HEK293T (cell line): ENCODE measurements at places on chromosomes 6 and 20.

GRCh38 chr20:48828734-48829460, 1.1 kb upstream of the PREX1 start:
- no peak for DNase-seq

- no peak for DNase-seq
Measured at GRCh38 chr6:23096876-23097275, 527.5 kb downstream of the HDGFL1 start.

DNA sequence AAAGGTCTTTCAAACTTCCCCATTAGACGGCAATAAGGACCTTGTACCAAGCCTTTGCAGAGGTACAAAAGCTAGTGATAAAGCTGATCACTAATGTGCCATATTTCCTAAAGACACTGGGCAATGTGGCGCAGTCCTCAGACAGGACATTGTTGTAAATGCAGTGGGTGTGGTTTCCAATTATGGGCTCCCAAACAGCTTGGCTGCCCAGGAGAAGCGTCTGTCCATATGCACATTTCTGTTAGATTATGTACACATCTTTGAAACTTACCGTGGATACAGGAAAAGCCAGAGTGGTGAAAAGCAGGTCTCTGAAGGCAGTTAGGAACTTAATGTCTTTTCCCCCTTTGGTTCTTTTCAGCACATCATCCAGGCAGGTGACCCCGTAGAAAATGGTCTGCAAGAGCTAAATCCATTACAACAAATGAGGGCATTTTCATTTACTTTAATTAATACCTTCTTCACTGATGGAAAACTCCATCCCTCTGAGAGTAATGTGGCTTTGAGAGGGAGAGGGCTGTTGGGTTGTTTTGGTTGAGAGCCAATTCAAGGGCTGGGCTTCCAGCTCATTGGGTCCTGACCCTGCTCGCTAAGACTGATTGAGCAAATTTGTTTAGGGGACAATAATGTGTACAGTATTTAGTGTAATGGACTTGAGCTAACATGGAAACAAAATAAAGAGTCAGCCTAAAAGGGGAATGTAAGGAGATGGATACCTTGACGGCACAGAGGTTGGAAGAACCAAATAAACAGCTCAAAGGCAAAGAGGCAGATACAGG, 10.4 kb downstream of the ADTRP start:
- no peak for DNase-seq

DNA sequence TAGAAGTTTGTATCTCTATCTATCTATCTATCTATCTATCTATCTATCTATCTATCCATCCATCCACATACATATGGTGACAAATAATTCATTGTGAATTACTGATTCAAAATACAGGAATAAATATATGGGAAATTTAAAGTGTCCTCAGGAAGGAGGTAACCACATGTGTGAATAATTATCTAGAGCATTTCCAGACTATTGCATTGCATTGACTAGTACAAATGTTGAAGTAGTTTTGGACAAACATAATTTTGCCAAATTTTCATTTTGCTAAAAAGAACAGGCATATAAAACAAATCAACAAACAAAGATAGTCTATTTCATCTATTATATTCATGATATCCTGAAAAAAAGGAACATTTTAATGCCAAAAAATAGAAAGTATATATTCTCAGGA, 192.7 kb downstream of the UTRN start:
- no peak for DNase-seq

DNA sequence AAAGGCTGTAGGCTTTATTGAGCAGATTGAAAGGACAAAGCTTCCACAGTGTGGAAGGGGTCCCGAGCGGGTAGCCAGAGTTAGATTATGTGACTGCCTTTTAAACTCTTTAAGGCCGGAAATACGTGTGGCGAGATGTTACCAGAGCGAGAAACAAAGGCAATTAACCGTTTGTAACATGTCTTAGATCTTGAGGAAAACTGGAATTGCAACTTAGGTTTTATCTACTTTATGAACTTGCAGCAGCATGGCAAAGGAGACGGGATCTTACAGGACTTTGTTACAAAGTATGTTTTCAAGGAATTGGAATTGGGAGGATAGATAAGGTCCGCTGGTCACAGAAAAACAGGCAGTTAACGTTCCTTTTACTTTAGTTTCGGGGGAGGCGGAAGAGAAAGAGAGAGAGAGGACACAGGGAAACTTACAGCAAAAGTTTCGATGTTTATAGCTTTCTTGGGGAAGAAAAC, 594.7 kb upstream of the ADGRB3 start:
- DNase-seq: no peak

DNA sequence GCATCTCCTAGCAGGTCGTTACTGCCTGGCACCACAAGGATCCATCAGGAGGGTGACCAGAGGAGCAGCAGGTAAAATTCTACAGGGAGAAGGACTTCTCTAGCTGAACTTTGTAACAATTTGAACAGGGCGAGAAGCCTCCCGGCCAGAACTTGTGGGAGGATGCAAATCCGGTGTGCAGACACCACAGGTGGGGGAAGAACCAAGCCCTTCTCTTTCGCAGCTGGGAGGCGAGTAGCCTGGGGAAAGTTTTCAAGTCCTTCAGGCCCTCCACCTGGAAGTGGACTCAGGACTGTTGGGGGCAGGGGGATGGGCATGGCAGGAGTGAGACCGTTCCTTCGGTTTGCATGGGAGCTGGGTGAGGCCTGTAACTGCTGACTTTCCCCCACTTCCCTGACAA, 42.7 kb upstream of the FAM210B start:
- DNase-seq: no peak
